ENCODE measurements at places on chromosomes 6 and 20.
A peak's percentile ranks its signal among the peaks of the same experiment; 100 is the strongest.

GRCh38 chr6:137911675-137912191 is 44.7 kb downstream of the TNFAIP3 start:
- no peak for DNase-seq

DNA sequence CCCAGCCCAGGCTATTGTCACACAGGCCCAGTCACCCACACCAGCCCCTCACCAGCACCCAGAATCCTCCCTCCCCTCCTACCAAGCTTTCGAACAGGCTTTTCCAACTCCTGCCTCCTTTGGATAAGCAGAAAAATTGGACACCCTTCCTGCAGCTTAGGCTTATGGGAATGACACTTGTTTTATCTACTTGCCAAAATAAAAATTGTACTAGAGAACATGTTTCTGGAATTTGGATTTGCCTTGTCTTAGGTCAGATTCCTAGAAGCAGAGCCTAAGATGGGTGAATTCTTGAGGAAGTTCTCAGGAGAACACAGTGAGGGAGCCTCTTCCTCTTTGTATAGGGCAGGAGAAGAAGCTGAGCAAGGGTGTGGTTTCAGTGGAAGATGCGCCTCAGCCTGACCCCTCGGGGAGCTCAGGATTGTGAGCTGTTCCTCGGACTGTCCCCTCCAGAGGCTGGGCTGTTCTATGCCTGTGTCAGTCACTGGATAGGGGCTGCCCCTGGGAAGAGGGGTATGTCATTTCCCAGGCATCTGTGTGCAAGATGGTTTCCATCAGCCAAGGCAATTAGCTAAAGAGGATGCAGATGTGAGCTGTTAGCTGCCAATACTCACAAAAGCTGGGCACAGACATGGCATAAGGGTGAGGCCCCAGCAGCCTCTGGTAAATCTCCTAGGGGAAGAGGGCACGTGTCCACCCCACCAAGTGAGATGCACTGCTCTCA is 33.9 kb downstream of the ITPR3 start:
- DNase-seq = peak; percentile 54

GRCh38 chr6:16729183-16729691 is 32.0 kb downstream of the ATXN1 start:
- DNase-seq = peak; percentile 69

DNA sequence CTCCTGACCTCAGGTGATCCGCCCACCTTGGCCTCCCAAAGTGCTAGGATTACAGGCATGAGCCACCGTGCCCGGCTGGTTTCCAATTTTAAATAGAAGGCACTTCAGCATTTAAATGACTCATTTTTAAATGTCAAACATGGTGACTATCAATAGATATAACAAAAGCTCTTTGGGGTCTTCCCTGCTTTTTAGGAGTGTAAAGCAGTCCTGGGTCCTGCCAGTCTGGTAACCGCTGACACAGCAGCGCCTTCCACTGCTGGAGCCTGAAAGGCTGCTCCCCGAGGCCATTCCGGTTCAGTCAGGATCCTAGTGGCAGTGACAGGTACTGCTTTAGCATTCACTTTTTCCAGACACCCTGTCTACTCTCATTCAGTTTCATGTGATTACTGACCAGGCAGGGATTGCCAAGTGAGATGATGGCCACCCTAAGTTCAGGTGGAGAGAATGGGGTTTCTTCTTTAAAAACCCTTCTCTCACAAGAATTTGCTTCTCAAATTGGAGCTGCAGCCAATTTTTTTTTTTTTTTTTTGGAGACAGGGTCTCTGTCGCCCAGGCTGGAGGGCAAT is 5.1 kb downstream of the DIDO1 start:
- DNase-seq = peak; percentile 63

DNA sequence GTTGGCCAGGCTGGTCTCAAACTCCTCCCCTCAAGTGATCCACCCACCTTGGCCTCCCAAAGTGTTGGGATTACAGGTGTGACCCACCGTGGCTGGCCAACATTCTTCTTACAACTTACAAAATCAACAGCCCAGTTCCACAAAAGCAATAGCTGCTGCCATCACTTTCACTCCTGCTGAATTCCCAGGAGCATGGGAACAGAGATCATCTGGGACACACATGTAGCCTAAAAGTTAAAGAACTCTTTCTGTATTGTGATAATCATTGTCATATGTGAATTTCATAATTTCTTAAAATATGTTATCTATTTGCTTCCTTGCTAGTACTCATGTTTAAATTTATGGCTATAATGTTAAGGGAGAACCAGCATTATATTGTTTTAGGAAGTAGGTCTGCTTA is 51.7 kb downstream of the NCOA6 start:
- peak; percentile 45 for DNase-seq

DNA sequence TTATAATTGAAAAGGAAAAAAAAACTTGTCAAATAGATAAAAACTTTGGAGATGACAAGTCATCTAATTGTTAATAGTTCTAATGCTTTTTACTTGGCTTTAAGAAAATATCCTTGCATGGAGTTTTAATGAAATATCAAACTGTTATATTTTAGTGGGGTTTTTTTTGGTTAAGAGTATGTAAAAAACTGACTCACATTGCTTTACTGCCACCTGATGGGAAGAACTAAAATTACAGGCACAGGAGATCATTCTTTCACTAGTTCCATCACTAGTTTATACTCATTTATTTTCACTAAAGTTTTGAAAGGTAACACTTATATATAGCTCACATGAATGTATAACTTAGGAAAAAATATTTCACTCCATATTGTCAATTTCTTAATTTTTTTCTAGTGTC is 309.1 kb downstream of the LMBRD1 start:
- DNase-seq = no peak

GRCh38 chr6:136114661-136115060 is 135.4 kb downstream of the MTFR2 start:
- DNase-seq = no peak

GRCh38 chr20:40690836-40691565 is 2.0 kb upstream of the MAFB start:
- no peak for DNase-seq

GRCh38 chr6:68718385-68719073 is 83.4 kb downstream of the ADGRB3 start:
- DNase-seq = peak; percentile 84

- DNase-seq = peak; percentile 31
Measured at GRCh38 chr20:6767536-6768227, at the start of gene BMP2. Gene BMP2, plus strand, starts transcription at chr20:6767686. Its CDS starts 2,441 bp downstream, at chr20:6770127.

GRCh38 chr6:132950566-132950965 is 136.2 kb downstream of the RPS12 start:
- no peak for DNase-seq

DNA sequence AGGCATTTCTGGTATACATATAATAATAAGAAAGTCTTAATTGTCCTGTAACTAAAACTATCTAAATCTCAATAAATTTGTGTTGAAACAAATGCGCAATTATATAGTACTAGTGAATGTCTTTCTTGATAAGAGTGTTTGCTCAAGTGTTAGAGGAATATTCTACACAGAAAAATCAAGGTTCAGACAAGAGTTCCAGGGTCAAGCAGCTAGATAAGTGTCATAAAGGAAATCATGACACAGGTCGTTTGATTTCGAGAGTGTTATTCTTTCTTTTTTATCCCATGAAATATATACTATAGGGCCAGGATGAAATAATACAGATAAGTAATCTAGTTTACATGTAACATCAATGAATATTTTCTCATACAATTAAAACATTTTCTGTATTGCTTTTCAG is 366.1 kb downstream of the UTRN start:
- DNase-seq = no peak

- DNase-seq = no peak
Measured at GRCh38 chr20:63314566-63315239, 21.7 kb downstream of the COL20A1 start.

DNA sequence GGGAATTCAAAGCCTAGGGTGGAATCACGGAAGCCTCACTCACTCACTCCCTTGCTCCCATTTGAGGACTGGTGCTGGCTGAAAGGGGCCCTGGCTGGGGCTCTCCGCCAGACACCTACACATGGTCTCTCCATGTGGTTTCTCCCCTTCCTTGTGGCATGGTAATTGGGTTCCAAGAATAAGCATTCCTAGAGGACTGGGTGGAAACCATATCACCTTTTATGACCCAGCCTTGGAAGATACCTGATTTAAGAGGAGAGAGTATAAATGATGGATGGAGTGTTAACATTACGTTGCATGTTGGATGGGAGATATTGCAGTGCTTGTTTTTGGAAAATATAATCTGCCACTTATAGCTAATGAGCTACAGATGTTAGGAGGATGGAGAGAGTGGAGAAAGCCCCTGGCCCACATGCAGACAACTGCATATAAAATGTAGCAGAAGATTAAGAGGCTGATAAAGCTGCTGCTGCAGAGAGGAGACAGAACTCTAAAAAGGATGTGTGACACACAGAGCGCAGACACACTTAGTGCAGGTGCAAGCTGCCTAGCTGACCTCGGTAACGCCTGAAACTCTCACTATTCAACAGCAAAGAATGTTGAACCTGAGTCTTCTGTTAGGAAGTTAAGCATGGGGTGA is 23.3 kb upstream of the CDKN1A start:
- no peak for DNase-seq

- peak; percentile 51 for DNase-seq
Measured at GRCh38 chr6:30411515-30412207, 66.7 kb downstream of the RPP21 start.

DNA sequence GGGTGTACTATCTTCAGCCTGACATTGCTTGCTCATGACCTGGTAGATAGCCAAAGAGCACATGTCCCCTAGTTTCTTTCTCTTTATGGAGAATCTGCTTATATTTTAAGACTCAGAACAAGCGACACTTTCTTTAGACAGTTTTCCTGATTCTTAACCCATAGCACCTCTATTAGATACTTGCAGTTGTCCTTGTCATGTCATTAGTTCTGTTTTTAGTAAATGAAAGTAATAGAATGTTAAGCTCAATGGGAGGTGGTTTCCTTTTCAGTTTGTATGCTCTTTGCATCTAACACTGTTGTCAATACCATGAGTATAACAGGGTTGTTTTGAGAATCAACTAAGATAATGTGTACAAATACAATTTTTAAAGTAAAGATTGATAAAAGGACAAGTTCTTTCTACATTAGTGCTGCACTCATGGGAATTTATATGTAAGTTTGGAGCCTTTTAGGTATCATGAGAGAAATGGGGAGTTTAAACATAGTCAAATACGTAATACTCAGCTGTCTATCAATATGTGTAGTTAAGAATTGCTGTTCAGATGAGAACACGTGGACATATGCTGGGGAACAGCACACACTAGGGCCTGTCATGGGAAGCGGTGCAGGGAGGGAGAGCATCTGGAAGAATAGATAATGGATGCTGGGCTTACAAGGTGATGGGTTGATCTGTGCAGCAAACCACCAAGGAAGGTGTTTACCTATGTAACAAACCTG is 124.3 kb downstream of the GRM1 start:
- DNase-seq = no peak

GRCh38 chr6:89311853-89312531 is 3.1 kb downstream of the GABRR2 start:
- peak; percentile 64 for DNase-seq

DNA sequence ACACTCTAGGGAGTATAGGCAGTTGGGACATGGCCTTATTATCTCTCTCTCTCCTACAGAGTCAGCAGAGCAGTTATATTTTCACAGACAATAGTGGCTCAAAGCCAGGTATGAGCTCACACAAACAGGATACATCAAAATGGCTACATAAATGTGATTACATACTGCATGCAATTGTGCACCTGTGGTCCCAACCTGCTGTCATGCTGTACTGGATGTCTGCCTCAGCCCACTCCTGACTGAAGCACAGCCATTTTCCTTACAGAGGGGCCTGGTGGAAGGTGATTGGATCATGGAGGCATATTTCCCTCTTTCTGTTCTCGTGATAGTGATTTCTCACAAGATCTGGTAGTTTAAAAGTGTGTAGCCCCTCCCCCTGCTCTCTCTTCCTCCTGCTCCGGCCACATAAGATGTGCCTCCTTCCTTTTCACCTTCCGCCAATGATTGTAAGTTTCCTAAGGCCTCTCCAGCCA is 37.0 kb upstream of the SAMHD1 start:
- peak; percentile 29 for DNase-seq

GRCh38 chr20:42123981-42124473 is 505.9 kb upstream of the CHD6 start:
- no peak for DNase-seq

GRCh38 chr20:10597637-10598036 is 76.2 kb downstream of the JAG1 start:
- no peak for DNase-seq

- peak; percentile 93 for DNase-seq
Measured at GRCh38 chr6:113018351-113019151, 671.4 kb downstream of the RFPL4B start.

- no peak for DNase-seq
Measured at GRCh38 chr20:33092361-33092760, 12.9 kb downstream of the BPIFB4 start.

- DNase-seq = no peak
Measured at GRCh38 chr6:126770176-126770575, 348.3 kb upstream of the RSPO3 start.

GRCh38 chr6:106110164-106110826 is 24.2 kb downstream of the PRDM1 start:
- no peak for DNase-seq
